ENCODE measurements at places on chromosomes 11 and 22.

GRCh38 chr11:15843309-15843872, 513.0 kb downstream of the SOX6 start:
- DNase-seq = no peak

GRCh38 chr11:2300936-2301630, 635 bp downstream of the C11orf21 start:
- DNase-seq = no peak

GRCh38 chr11:33687733-33688479, 12.7 kb downstream of the C11orf91 start:
- DNase-seq = peak; percentile 47

DNA sequence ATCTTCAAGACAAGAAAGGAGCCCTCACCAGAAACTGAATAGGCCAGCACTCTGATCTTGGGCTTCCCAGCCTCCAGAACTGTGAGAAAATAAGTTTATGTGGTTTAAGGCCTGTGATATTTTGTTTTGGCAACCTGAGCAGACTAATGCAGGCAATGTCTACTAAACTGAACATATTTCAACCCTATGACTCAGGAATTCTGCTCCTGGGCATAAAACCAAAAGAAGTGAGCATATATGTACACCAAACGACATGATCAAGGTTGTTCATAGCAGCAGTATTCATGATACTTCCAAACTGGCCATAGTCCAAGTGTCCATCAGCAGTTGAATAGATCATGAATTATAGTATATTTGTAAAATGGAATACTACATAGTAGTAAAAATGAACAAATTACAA, 29.0 kb downstream of the CSNK2A3 start:
- no peak for DNase-seq

GRCh38 chr11:95924414-95924760, 480 bp upstream of the MTMR2 start:
- no peak for DNase-seq

DNA sequence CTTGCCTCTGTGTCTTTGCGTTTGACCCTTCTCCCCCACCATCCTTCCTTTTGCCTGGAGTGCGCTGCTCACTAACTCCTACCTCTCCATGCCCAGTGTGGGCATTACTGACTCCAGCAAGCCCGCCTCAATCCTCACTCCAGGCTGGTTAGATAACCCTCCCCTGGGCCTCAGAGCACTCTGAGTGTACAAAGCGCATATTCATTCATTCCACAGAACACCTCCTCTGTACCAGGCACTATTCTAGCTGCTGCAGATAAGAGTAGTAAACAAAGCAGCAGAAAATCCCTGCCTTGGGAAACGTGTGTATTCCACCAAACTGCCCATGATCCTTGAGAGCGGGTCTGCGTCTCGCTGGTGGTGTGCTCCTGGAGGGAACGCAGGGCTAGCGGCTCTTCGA, 3.2 kb downstream of the SLC22A8 start:
- no peak for DNase-seq

DNA sequence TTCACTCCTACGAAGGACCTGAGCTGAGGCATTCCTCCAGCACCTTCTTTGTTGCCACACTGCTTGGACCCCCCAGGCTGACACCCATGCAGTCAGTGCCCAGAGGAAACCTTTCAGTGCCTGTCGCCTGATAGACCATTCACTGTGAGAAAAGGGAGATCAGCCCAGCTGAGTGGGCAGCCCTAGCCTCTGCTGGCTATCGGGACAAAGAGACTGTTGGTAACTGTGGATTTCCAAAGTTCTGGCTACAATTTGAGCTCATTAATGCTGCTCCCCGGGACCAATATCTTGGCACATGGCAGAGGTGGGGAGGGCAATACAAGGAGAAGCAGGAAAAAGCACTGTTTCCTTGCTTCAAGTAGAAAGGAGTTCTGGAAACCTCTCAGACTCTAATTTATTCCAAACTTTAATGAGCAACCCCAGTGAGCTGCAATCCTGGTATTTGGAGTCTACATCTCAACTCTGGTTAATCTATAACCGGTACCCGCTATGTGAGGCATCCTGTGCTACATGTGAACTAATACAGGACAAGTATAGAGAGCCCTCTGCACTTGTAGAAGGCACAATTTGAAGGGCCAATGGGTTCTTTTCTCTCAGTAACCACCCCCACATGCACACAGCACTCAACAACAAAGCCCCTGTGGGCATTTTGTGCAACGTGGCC, 200.7 kb upstream of the NCAM1 start:
- no peak for DNase-seq

DNA sequence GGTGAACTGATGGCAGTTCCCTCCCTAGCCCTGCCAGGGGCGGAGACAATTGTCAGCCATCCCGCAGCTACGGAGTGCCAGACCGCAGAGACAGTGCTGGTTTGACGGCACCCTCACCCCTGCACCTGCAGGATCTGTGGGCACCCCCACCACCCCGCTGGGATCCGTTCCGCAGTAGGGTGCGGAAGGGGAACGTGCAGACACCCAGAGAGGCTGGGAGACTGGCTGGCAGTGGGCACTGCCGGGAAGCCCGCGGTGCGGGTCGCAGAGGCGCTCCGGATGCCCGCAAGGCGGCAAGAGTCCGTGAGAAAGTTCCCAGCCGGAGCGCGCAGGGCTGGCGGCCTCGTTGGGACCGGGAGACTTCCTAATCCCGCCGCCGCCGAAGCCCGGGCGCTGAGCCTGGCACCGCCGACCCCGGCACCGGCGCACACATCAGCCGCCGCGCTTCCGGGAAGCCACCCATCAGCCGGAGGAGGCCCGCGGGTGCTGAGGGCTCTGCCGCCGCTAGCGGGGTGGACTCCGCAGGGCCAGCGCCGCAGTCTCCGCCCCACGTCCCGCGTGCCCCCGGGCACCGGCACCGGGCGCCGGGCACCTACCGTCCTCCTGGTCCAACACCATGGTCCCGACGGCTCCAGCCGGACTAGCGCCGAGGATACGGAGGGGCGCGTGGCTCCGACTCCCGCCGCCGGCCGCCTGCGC, 4.3 kb upstream of the LMO1 start:
- DNase-seq = no peak

- DNase-seq = no peak
Observed at GRCh38 chr11:77233011-77233410, 68.5 kb downstream of the GDPD4 start.

GRCh38 chr22:40757071-40757470, 62.1 kb downstream of the SLC25A17 start:
- no peak for DNase-seq

GRCh38 chr11:117096201-117096991, 1.8 kb downstream of the SIK3 start:
- no peak for DNase-seq

- DNase-seq = no peak
Observed at GRCh38 chr11:92249156-92249753, 24.6 kb downstream of the FAT3 start.
